OCI-M1 (cell line): ENCODE measurements at places on chromosomes 4 and X.
A peak's percentile ranks its signal among the peaks of the same experiment; 100 is the strongest.

DNA sequence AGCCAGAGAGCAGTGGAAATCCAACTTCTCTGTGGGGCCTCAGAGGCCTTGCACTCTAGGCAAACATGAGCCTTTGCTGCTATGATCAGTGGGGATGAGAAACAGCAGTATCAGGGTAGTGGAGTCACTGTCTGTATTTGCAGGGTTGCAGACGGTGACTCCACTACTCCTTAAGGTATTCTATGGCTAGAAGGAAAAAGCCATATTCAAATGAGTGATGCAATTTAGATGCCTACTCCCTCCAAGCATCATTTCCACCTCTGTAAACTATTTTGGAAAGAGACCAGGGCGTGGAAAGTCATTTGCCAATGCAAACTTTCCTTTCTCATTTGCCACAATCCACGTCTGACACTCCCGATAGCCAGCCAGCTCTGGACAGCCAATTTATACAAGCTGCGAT lies 35.6 kb upstream of the FAM9B start:
- DNase-seq: no peak

- no peak for DNase-seq
These were observed 25.3 kb downstream of the APBB2 start for GRCh38 chr4:41189076-41189475.

- DNase-seq: no peak
These were observed 641.6 kb downstream of the ADGRL3 start for GRCh38 chr4:61841714-61842113.

DNA sequence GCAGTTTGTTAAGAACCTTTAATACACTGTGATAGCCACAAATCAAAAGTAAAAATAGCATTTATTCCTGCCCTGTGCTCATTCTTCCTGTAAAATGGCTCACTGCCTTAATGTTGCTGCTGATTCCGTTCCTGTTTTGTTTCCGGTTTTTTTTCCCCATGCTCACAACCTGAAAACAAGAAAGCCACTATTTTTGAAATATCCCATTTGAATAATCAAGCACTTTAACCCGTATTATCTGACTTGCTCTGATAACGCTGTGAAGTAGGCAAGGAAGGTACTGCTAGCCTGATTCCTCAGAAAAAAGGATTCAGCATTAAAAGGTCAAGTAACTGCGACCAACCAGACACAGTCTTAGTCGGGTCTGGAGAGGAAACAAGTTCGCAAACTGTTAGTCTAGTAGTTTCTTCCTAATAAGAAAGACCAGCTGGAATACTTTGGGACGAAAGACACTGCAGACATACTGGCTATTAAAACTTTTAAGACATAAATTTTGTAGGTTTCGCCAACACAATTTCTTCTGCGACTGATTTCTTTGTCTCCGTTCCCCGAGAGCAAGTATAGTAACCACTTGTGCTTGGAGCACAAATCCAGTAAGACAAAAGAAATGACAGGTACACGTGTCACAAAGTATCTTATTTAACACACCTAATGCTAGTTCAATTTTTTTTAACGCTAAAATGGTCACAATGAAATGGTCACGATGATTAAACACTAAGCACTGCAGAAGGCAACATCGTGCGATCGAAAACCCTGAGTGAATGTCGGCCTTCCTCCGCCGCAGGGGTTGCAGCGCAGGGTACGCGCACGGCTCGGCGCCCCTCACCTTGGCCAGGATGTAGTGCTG lies 802 bp downstream of the COX18 start:
- DNase-seq: peak; percentile 85

DNA sequence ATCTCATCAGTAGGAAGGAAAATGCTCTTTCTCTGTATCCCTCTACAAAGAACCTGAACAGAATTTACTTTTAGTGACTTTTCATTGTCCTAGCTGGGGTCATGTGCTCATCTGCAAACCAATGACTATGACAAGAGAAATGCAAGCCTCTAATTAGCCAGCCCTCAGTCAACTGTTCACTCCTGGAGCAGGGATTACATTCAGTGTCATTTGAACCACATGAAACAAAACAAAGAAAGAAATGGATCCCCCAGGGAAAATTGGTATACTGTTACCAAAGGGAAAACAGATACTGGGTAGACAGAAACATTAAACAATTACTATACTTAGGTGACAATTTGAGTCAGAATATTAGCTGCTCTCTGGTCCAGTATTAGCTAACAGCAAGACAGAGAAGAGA lies 173.6 kb downstream of the RCHY1 start:
- DNase-seq: no peak

DNA sequence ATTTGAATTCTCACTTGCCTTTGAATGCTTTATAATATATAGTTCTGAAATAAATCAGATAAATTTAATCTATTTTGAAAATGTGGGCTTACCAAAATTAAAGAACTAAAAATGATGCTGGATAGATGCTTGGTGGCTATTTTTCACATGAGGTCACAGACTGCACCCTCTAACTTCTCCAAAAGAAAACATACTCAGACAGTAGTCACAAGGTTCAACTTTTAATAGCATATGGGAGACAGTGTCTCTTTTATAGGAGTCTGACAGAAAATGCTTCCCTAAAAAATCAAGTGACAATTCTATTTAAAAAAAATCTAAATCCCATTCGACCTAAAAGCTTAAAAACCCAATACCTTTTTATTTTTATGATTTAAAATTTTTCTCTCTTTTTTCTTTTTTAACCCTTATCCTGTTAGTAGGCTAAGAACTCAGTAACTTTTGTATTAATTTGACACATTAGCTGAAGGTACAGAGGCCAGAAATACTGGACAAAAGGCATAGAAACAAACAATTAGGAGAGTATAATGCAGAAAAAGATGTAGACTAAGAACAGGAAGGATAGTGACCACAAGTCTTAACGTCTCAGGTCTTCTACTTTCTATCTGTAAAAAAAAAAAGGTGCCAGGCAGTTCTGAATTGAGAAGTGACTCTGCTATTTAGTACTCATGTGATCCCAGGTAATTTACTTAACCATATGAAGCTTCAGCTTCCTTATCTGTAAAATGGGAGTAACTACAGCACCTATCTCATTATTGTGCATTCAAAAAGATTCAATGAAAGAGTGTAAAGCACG lies 7.6 kb downstream of the TIGD4 start:
- peak; percentile 32 for DNase-seq

- DNase-seq: no peak
These were observed 26.5 kb upstream of the HAND2 start for GRCh38 chr4:173556398-173557131.

GRCh38 chrX:27998666-27999065 lies 17.4 kb upstream of the DCAF8L1 start:
- no peak for DNase-seq

DNA sequence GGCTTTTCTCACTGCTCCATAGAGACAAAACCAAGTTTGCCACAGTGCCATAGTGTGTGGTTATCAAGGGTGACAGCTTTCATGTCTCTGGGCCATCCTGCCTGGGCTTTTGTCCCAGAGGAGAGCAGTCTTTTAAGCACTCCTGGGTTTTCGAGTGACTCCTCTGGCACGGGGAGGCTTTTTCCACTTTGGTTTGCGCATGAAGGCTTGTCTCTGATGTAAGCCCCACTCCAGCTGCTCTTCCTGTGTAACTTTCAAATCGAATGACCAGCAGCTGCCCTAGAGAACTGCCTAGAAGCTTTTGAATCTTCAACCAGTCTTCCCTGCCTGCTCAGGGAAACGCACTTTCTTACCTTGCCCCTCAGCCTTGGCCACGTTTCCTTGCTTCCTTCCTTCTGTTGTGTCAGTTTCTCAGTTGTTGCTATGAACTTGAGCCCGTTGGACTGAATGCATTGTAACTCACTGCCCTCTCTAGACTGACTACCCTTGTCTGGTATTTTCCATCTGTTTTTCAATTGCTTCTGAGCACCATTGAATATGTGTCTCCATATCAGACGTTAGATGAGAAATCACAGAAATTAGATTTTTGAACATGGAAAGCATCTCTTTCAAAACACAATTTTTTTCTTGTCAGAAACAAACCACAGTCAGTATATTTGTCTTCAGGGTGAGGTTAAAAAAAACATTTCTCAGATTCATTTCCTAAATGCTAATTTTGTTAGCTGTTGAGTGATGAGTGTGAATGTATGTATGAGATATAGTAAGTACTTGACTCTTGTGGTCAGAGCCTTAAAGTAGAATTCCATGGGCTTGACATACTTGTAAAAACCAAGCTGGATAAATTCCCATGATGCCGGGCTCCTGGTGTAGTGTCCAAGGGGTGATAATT lies 45.3 kb downstream of the SLC9A6 start:
- DNase-seq: no peak

GRCh38 chrX:132990835-132991234 lies 32.4 kb upstream of the HS6ST2 start:
- DNase-seq: no peak

DNA sequence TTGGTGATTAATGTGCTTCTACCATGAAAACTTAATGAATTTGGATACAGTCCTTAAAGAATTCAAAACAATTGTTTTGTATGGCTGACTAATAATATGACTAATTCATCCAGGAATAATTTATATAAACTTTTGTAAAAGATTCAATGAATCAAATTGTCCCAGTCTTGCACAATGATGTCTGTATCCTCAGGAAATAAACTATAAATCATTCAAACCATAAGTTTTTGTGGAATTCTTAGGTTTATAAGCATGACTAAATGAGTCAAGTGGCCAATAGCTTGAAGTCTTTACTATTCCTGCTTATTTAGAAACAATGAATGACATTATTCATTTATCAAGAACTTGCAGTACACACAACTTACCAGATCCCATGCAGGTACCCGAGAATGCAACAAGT lies 935.0 kb upstream of the INTU start:
- no peak for DNase-seq

- no peak for DNase-seq
These were observed 21.7 kb downstream of the FAM199X start for GRCh38 chrX:104187931-104188330.

GRCh38 chr4:138460477-138461414 lies 218.6 kb upstream of the SLC7A11 start:
- peak; percentile 88 for DNase-seq

GRCh38 chr4:190015538-190016368 lies 11.3 kb downstream of the FRG2 start:
- DNase-seq: no peak

DNA sequence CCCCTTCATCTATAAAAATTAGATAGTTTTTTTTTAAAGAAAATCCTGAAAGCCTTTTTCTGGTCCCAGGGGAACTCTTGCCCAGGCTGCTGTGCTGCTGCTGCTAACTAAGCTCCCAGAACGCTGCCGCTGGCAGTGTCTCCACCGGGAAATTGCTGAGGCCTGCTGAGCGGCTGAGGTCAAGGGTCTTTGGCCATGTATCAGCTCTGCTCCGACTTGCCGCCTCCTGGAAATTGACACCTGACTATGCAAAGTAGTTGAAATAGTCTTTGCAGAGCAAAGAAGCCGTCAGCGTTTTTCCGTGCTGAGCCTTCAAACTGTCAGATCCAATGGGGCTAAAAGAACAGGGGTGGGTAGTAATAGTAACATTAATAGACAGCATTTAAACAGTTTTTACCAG lies 839 bp downstream of the QDPR start:
- peak; percentile 48 for DNase-seq

DNA sequence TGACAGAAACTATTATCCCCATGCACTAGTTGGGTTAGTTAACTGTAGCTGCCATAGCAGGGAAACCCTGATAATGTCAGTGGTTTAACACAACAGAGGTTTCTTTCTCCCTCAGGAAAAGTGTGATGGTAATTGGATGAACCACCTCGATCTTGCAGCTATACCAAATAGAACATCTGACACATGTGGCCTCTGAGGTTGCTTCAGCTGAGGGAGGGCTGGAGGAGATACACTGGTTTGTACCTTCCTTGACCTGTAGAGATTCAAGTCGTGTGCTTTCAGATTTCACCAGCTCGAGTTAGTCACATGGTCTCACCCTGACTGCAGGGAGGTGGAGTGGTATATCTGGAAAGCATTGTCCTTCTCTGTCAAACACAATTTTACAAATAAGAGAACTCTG lies 147.2 kb upstream of the SFRP2 start:
- DNase-seq: peak; percentile 57

GRCh38 chrX:41043674-41044345 lies 41.4 kb upstream of the USP9X start:
- no peak for DNase-seq

- no peak for DNase-seq
These were observed 41.2 kb upstream of the PDHA2 start for GRCh38 chr4:95798727-95799126.

GRCh38 chrX:24647257-24648058 lies at the start of gene PCYT1B:
PCYT1B (minus strand) TSS chrX:24647347; CDS start chrX:24647105, 242 bp downstream.
- peak; percentile 88 for DNase-seq

DNA sequence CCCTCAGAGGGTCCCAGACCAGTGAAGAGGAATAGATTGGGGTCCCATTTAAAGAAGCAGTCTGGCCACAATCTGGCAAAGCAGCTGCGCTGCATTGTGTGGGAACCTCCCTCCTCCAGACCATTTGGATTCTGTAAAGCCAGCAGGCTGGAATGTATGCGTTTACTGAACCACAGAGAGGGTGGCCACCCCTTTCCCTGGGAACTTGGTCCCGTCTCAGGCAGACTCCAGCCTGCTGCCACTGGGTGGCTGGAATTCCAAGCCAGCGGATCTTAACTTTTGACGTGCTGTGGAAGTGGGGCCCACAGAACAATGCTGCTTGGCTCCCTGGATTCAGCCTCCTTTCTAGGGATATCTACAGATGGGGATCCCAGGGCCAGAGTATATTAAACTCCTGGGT lies 307.2 kb downstream of the DACH2 start:
- DNase-seq: no peak

- DNase-seq: peak; percentile 70
These were observed 406.7 kb downstream of the MAPK10 start for GRCh38 chr4:85952972-85953650.

DNA sequence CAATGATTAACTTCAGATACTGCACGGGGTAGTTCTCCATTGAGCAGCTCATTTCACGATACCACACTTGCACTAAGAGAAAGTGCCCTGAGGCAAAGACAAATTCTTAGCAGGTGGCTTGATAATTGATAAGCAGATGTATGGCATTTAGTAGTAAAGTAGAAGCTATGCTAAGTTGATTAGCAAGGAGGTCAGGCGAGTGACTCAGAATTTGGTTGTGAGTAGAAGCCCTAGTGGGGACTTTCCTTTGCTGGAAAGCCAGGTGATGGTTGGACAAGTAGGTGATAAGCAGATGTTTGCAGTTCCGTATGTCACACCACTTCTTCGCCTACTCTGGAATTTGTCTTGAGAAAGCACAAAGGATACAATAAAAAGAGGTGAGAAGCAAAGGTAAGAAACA lies 58.7 kb downstream of the TLL1 start:
- no peak for DNase-seq

DNA sequence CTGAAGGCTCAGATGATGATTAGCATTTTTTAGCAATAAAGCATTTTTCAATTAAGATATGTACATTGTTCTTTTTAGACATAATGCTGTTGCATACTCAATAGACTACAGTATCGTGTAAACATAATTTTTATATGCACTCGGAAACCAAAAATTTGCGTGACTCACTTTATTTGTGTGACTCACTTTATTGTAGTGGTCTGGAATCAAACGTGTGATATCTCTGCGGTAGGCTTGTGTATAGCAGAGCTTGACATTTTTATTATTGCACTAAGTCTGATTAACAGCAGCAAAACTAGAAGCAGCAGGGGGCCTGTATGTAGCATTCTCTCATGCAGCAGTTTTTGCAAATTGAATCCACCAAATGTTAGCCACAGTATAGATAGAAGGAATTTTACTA lies 119.1 kb upstream of the PRDX4 start:
- DNase-seq: no peak

- DNase-seq: peak; percentile 75
These were observed 601.3 kb downstream of the SPRY1 start for GRCh38 chr4:123997776-123998449.
